Activated CD4-positive, alpha-beta T cell treated with anti-CD3 and anti-CD28 coated beads, Interleukin-2, amount 10 ng/mL, durations not matched to agents 24 days and 14 days (primary cell): ENCODE measurements at places on chromosomes 7 and 10.

- no peak for DNase-seq
- H3K4me1 ChIP-seq, result no peaks in the 10 kb centered on the region
- no peak overlapping the region for H3K4me3 ChIP-seq
- no peaks in the 10 kb centered on the region for H3K36me3 ChIP-seq
Measured at GRCh38 chr7:137360087-137360679, 16.6 kb upstream of the PTN start.

DNA sequence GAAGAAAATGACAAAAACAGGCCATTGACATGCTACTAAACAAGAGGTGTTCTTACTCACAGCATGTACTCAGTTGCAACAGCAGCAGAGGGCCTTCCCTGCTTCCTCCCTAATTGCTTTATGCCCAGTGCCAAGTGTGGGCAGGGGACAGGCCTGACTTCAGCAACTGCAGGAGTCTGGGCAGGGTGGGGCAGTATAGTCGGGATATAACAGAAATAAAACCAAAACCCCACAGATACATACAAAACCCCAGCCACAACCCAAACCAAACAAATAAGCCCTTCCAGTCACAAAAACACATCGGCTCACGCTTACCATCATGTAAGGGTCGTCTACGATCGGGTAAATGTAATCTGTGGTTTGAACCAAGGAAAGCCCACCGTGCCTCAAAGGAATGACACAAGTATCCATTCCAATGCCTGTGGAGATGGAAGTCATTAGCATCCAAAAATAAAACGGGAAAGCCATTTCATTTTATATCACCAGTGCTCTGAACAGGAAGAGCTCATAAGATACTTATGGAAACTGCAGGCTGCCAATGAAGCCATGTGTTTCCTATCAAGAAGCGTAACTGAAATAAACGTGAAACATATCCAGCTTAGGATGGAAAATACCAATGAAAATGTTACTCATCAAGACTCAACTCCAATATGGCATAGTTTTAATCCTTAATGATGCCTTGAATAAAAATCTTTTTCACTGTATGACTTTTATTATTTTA is 9.5 kb downstream of the SEPHS1 start:
- peaks cover 20% of the 10 kb centered on the region for H3K4me1 ChIP-seq
- H3K4me3 ChIP-seq, result no peak overlapping the region
- no peak overlapping the region for H3K27ac ChIP-seq
- no peaks in the 10 kb centered on the region for H3K27me3 ChIP-seq
- H3K36me3 ChIP-seq, result peaks cover 26% of the 10 kb centered on the region

DNA sequence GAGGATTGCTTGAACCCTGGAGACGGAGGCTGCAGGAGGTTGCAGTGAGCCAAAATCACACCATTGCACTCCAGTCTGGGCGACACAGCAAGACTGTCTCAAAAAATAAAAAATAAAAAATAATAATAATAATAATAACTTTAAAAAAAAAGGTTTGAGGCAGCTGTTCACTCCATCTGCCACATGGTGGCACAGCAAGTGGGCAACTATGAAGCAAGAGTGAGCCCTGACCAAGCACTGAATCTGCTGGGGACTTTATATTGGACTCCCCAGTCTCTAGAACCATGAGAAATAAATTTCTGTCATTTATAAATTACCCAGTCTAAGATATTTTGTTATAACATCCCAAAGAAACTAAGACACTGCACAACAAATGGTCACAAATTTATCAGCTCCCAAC is 14.6 kb upstream of the BRI3 start:
- no peaks in the 10 kb centered on the region for H3K27me3 ChIP-seq
- H3K36me3 ChIP-seq, result peaks cover 19% of the 10 kb centered on the region
- H3K4me3 ChIP-seq, result no peak overlapping the region
- H3K4me1 ChIP-seq, result peaks cover 7% of the 10 kb centered on the region
- DNase-seq, result no peak

GRCh38 chr7:151249732-151250072 is 1.2 kb upstream of the SMARCD3 start:
- H3K4me3 ChIP-seq, result peak overlapping the region; percentile 50
- peaks cover 74% of the 10 kb centered on the region for H3K27me3 ChIP-seq
- DNase-seq, result no peak
- H3K4me1 ChIP-seq, result peaks cover 20% of the 10 kb centered on the region
- H3K27ac ChIP-seq, result no peak overlapping the region
- no peaks in the 10 kb centered on the region for H3K36me3 ChIP-seq

DNA sequence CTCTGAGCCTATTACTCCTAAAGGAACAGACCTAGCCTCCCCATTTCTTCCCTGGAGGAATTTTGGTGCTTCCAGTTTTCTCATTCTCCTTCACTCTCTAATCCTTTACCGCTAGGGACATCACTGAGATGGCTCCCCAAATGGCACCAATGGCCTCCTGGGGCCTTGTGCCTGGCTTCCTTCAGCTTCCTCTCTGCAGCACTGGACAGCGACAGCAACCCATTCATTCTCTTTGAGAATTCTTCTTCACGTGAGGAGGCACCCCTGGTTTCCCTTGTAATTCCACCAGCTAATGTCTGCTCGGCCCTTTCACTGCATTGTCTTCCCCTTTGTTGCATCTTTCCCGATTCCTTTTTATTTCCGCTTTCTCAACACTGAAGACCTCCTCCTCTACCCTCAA is 24.6 kb upstream of the KDM7A start:
- H3K27me3 ChIP-seq, result peaks cover 3% of the 10 kb centered on the region
- peaks cover 8% of the 10 kb centered on the region for H3K4me1 ChIP-seq
- H3K4me3 ChIP-seq, result no peak overlapping the region
- peaks cover 8% of the 10 kb centered on the region for H3K36me3 ChIP-seq
- DNase-seq, result no peak
- H3K27ac ChIP-seq, result no peak overlapping the region

- H3K36me3 ChIP-seq, result no peaks in the 10 kb centered on the region
- H3K27ac ChIP-seq, result no peak overlapping the region
- no peaks in the 10 kb centered on the region for H3K27me3 ChIP-seq
- no peaks in the 10 kb centered on the region for H3K4me1 ChIP-seq
Measured at GRCh38 chr7:69276011-69276729, 322.1 kb upstream of the AUTS2 start.

- no peaks in the 10 kb centered on the region for H3K27me3 ChIP-seq
- H3K36me3 ChIP-seq, result no peaks in the 10 kb centered on the region
- H3K4me1 ChIP-seq, result no peaks in the 10 kb centered on the region
- H3K27ac ChIP-seq, result no peak overlapping the region
- no peak overlapping the region for H3K4me3 ChIP-seq
- DNase-seq, result no peak
Measured at GRCh38 chr7:126436213-126436868, 816.4 kb downstream of the GRM8 start.

DNA sequence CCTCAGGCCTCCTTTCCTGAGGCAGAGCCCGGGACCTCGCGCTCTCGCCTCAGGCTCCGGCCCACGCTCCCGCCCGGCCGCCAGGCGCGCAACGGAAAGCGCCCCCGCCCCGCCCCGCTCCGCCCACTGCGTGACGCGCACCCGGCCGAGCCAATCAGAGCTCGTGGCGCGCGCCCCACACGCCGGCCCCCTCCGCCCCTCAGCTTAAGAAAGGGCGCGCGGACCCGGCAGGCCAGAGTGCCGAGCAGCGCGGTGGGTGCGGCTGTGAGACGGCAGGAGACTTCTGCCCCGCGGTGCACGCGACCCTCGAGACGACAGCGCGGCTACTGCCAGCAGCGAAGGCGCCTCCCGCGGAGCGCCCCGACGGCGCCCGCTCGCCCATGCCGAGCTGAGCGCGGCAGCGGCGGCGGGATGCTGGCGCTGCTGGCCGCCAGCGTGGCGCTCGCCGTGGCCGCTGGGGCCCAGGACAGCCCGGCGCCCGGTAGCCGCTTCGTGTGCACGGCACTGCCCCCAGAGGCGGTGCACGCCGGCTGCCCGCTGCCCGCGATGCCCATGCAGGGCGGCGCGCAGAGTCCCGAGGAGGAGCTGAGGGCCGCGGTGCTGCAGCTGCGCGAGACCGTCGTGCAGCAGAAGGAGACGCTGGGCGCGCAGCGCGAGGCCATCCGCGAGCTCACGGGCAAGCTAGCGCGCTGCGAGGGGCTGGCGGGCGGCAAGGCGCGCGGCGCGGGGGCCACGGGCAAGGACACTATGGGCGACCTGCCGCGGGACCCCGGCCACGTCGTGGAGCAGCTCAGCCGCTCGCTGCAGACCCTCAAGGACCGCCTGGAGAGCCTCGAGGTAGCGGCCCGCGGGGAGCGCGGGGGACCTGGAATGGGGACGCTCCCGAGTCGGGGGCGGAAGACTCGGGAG is at the start of gene NPTX2:
Gene NPTX2, plus strand, starts transcription at position 235 of the 909 bp plus-strand sequence. Its CDS starts 177 bp downstream, at position 412.
- peak; percentile 57 for DNase-seq
- no peaks in the 10 kb centered on the region for H3K4me1 ChIP-seq

- no peak for DNase-seq
- H3K4me1 ChIP-seq, result no peaks in the 10 kb centered on the region
- H3K27ac ChIP-seq, result no peak overlapping the region
- no peaks in the 10 kb centered on the region for H3K36me3 ChIP-seq
Measured at GRCh38 chr7:69912846-69913245, 314.6 kb downstream of the AUTS2 start.

DNA sequence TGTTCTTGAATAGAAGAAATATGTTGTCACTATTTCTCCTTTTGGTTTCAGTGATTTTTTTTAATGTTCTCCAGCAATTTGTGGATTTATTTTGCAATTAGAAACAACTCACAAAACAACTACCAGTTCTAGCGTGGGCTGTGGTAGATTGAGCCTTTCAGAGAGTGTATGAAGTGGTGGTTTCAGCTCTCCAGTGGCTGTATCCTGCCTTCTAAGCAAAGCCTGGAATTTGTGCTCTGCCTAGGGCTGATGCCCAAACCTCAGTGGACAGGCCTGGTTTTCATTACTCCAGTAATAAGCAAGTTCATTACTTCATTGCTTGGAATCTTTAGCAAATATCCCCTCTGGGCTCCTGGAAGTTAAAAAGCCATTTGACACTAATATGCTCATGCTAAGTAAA is 35.9 kb downstream of the APBB1IP start:
- peaks cover 68% of the 10 kb centered on the region for H3K4me1 ChIP-seq
- DNase-seq, result no peak
- no peak overlapping the region for H3K4me3 ChIP-seq

DNA sequence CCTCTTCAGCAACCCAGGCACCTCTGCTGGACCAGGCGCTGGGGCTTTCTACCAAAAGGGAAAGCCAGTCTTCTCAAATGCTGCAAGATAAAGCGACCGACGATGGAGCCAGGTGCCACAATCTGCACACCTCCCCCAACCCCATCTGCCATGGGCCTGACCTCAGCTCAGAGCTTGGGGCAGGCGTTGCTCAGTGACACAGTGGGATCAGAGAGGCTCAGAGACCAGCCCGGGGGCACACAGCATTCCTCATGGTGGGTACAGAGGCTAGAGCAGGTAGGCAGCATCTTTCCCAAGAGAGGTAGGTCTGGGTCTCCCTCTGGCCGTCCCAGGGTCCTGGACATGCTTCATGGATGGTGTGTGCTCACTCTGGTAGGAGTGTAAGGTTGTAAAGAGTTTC is 56.3 kb downstream of the ZMIZ1 start:
- no peak for DNase-seq
- H3K36me3 ChIP-seq, result peaks cover 2% of the 10 kb centered on the region
- H3K4me1 ChIP-seq, result peaks cover 4% of the 10 kb centered on the region

DNA sequence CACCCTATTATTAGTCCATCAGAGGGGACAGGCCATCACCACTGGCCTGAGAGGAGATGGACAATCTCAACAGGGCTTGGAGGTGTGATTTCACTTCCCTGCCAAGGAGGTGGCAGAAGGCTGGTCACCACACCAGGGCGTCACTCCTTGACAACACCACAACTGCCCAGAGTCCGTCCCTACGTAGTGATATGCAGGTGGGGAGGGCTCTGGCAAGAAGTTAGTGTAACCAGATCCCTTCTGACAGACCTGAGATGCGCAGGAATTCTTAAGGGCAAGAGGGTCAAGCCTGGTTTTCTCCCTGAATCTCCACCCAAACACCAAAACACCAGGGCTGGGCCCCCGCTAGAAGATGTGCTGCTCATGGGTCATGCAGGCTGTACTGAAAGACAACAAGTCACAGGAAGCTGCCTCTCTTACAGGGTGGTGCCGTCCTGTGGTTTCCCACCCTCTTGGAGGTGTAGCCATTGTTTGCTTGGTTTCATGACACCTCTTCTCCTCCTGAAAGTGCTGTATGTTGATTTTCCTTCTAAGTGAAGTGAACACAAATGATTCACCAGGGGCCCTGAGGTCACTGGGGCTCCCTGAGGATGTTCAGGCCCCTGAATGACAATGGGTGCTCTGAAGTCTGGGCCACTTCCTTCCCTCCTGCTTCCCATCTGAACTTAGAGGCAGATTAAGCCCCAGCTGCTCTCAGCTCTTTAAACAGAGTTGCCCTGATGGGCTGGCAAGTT is 27.1 kb downstream of the ATXN7L1 start:
- peaks cover 1% of the 10 kb centered on the region for H3K27me3 ChIP-seq
- H3K27ac ChIP-seq, result peak overlapping the region; percentile 59
- H3K4me3 ChIP-seq, result peak overlapping the region; percentile 23
- peaks cover 10% of the 10 kb centered on the region for H3K36me3 ChIP-seq
